SJCRH30 (cell line): ENCODE measurements at places on chromosomes 1 and 21. TPM values are rescaled to one million over a fixed set of nuclear protein-coding genes. Genes with fewer than 3 reads are reported as not detected.
A peak's percentile ranks its signal among the peaks of the same experiment; 100 is the strongest.

Gene ATP5PF
- total RNA-seq = 229 and 258 TPM in 2 replicates

DNA sequence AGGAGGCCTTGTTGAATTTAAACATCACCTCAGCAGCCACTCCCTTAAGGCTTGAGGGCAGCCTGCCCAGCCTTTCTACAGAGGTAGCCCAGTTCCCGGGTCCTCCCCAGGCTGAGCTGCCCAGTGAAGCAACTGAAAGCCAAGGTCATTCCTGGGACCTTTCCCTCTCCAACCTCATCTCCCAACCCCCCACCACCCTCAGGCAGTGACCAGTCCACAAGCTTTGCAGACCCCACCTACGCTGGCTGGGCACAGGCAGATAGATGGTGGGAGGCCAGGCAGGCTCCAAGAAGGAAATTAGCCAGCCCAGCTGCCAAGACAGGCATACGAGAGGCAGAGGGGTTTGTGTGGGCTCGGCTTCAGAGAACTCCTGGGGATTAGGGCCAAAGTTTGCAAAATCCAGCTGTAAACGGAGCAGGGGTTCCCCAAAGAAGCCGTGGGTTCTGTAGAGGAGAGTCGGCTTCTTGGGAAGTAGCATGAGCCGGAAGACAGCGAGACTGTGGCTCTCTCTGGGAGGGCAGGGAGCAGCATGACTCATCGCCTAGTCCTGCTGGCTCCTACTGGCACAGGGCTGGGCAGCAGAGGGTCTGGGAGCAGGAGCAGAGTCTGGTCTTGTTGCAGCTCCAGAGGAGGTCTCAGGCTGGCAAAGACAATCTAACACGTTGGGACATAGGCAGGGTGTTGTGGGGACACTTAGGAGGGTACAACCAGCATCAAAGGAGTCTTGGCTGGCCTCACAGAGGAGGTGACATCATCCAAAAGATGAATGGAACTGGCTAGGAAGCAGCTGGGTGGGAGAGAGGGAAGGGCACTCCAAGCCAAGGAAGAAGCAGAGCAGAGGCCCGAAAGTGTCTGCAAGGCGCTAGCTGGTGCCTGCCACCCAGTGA is 2.8 kb upstream of the ZC3H12A start:
- peak; percentile 88 for DNase-seq

DNA sequence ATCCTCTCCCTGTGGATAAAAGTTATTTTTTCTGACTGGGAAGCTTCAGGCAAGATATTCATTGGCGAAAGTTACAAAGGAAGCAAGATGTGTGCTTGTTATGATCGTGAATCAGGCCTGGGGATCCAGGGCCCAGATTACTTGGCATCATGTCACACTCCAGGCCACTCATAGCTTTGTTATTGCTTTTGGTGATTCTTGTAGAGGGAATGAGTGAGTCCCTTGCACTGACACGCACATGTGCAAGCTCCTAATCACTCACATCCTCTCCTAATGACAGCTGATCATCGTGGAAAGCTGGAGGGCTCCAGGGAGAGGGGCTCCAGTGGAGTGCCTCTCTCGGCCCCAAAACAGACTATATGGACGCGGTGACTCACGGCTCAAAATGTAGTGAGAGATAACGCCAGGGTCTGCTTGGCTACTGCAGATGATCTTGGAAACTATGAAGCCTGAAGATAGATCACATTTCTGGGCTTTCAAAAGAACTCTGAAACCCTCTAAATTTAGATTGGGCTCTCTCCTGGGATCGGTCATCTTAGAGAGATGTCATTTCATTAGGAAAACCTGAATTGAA is 481.1 kb upstream of the USP24 start:
- no peak for DNase-seq

- DNase-seq = no peak
These were observed 90.4 kb downstream of the INTS7 start for GRCh38 chr1:211944733-211945500.

Gene TARBP1
- total RNA-seq = 13.9 and 14.8 TPM in 2 replicates

DNA sequence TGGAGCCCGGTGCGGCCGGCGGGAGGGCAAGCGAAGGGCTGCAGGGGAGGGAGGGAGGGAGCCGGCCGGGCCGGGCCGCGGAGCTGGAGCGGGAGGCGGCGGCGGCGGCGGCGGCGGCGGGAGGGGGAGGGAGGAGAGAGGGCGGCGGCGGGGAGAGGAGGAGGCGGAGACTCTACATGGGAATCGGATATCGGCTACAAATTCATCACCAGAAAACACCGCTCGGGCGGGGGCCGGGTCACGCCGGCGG is at the start of gene AKT3:
Gene AKT3 (minus strand): TSS at position 42 of the 250 bp plus-strand sequence. CDS start 7,073 bp downstream, outside the sequence.
- peak; percentile 83 for DNase-seq

- no peak for DNase-seq
These were observed 50.5 kb upstream of the GADD45A start for GRCh38 chr1:67634396-67634935.

- no peak for DNase-seq
These were observed 92.3 kb downstream of the PRDM16 start for GRCh38 chr1:3161176-3161840.

DNA sequence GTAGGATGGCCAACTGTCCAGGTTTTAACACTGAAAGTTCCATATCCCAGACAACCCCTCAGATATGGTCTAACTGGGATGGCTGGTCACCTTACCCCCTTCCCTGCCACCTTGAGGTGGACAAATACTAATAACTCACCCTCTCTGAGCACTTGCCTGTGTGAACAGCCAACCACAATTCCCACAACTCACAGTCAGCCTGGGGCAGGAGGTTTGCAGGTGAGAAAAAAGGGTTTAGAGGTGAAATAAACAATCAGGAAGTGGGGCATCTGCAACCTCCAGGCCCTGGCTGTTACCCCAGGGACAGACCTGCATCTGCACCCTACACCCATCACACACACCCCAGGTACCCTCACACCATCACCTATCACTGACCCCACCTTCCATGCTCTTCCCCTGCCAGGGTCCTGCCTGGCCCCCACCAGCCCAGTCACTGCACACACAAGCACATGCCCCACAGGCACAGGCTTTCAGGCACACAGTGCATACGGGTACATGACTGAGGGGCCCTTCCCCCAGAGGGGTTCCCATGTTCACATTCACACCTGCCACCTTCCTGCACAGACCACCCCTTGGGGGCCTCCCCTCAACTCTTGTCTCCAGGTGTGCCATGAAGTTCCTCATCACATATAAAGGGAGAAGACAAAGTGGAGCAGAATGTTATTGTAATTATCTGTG is 679.5 kb downstream of the MATN1 start:
- no peak for DNase-seq

Gene DBT
- 8.2 and 8.5 TPM in 2 replicates for total RNA-seq

Gene SLC16A4
- 4.7 and 4.9 TPM in 2 replicates for total RNA-seq

DNA sequence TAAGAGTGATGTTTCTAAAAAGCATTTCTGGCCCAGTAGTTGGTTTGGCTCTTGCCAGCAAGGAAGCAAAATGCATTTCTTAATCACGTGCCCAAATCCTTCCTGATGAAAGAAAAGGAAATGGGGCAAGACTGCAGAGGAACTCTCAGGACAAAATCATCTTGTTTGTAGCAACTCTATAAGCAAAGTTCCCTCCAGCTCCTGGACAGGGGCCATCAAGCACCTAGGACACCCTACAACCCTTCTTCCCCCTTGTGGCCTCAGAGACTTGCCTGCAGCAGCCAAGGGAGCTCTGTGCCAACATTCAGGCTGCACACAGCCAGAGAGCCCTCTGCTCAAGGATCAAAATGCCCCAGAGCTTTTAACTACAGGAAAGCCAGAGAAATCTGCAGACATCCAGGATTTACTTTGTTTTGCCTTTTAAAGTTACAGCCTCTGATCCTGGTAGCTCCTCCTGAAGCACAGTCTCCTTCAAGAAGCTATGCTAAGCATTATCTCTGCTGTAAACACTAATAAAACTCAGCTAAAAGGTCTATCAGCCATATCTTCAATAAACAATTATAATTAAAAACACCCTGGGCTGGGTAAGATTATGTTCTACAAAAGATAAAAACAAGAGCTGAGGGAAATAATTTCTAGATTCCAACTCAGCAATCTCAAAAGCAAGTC is 105.0 kb downstream of the KIAA0319L start:
- DNase-seq = no peak

DNA sequence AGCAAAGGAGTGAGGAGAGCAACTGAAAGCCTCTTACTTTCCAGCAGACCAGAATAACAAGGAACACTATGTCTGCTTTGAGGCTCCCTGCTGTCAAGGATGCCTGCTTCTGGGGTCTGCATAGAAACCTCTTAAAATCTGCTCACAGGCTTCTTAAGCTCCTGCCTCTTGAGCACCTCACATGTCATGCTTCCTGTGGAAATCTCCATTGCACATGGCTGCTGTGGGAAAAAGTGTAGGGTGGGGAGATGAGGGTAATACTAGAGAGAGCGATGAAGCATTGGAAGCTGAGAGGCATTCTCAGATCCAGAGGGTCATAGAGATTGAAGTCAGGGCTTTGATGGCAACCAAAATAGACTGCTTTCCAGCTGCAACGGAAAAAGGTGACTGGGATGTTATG is 6.2 kb upstream of the HLX start:
- no peak for DNase-seq

GRCh38 chr1:172277275-172277674 is 143.2 kb upstream of the C1orf105 start:
- DNase-seq = no peak

DNA sequence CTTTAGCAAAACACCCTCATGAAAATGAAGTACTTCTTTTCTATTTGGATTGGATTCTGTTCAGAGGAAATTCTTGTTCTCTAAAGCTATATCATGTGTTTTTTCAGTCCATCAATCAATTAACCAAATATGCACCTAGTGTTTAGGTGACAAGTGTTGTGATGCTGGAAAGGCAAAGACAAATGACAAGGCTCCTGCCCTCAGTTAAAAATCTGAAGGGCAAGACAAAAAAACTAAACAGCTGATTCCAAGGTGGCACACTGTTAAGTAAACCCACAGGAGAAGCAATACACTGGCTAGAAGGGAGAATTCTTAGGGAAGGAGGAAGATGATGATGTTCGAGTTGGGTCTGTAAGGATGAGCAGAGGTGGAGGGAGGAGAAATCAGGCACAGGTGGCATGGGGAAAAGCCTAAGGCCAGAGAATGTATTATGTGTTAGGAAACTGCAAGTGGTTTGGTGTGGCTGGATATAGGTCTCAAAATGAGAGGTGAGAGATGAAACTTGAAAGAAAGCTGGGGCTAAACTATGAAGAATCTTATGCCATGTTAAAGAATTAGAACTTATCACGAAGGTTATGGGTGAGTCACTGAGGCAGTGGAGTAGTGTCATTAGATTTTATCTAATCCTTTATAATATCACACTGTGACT is 51.8 kb upstream of the GFI1 start:
- DNase-seq = no peak

- no peak for DNase-seq
These were observed 991 bp downstream of the TIAM1 start for GRCh38 chr21:31343030-31343510.

Gene TRIM46
- 0.79 and 1.0 TPM in 2 replicates for total RNA-seq

DNA sequence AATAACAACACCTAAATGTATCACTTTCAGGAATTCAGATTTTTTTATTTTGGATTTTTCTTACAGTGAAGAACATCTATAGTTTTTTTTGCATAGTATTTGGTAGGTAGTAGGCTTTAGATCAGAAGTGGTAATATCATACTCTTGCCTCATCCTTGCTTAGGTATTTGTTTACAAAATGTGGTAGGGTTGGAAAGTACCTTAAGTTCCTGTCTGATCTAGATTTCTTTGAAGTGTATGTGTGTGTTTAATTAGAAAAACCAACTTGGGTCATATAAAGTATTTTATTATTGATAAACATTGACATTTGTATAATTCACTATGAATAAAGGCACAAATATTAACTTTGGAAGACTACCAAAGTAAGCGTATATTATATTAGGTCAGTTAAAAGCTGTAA is 85.3 kb upstream of the GPR88 start:
- DNase-seq = no peak

Gene LIN28A
- not detected in 2 replicates for total RNA-seq

DNA sequence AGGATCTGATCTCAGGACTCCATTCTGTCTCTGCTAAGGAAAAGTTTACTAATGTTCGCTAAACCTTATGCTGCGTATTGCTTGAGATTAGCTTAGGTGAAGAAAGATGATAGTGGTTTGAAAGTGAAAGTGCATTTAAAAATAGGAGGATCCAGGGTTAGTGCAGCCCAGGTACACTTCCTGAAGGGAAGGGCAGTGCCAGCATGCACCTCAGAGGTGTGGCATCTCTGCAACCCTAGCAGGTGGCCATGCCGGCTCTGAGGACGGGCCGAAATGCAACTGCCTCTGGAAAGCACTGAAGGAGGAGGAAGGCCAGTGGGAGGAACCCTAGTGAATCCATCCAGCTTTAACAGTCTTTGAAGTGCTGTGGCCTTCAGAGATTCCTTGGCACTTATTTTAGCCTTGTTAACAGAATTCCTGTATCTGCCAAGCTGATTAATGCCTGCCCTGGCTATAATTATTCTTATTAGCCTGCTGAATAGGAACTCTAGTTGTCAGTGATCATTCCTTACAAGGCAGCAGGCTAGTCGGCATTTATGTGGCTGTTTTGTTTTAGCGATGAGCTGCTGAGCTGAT is 5.5 kb downstream of the PTGFRN start:
- DNase-seq = no peak

DNA sequence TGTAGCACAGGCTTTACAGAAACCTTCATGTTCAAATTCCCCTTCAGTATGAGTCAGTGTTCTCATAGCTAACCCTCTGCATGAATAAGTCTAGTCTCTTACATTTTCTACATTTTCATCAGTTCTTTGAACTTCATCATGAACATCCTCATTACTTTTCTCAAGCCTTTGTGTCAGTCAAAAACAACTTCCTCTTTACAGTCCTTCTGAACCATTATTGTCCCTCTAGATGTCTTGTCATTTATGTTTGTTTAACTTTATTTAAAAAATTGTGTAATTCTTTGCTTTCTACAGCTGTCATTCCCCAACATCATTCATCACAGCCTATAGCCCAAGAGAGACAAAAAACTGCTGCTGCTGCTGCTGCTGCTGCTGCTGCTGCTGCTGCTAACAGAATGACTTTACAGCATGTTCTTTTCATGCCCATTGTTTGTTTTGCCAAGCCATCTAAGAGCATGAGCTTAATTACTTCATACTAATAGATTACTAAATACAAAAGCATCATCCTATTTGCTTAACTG is 133.1 kb downstream of the LRRC40 start:
- no peak for DNase-seq

DNA sequence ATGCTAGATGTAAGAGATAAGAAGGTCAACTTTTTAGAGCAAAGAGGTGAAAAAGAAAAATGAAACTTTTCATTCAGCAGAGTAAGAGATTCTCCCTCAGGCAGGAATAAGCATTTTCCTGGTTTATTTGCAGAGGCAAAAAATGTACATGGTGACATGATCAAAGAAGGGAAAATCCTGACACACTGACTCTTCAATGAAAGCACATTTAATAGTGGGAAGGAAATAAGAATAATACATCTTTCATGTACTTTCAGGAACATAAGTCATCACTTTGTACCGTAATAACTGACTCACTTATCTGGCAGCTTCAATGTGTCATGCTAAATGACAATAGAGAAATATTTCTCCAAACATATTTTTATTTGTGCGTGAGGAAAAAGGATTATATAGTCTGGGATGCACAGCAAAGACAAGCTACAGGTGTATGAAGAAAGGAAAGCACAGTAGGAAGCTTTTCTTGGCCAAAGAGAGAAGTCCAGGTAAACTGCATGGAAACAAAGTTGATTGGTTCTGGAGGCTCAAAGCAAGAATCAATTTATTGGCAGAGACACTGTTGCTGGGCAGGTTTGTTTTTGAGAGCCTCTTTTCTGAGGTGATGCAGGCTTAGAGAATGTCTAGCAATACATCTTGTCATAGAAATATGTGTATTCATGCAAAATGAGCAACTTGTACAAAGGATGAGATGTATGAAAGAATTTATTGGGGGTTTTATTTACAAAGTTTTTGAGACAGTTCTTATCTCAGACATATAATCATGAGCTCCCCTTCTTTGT is 1409.0 kb downstream of the PLA2G4A start:
- DNase-seq = no peak
